Stimulated activated CD4-positive, alpha-beta T cell treated with anti-CD3 and anti-CD28 coated beads, Interleukin-12 subunit alpha, Interleukin-12 subunit beta, amount 100 ng/mL, for 48 hours (primary cell): ENCODE measurements at places on chromosomes 12 and 14.

- DNase-seq: no peak
Observed at GRCh38 chr14:61609191-61609843, 86.0 kb upstream of the HIF1A start.

DNA sequence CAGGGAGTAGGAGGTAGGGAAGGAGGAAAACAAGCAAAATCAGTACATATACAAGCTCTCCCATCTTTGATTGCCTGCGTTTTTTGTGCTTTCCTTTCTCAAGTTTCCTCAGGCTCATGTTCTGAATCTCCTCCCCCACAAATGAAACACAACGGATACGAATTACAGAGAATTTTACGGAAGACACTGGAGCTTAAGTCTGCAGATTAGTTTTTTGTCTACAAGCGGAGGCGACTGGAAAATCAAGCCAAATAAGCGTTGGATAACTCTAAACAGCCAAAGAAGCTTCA, 612 bp downstream of the WBP11 start:
- DNase-seq: no peak

DNA sequence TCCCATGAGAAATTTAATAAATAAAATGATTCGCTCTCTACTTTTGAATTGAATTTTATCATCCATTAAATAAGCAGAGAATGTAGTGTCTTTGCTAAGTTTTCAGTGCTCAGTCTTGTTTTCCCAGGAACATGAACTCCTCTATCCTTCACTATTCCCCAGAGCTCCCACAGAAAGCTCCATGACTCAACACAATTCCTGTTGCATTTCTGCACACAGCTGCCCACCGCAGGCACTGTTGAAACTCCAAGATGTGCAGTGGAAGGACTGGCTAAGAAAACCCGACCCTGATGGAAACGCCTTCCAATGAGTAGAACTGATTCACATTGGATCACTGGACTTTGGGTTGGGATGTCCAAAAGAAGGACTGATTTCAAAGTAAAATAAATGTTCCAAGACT, 202.4 kb upstream of the AMIGO2 start:
- DNase-seq: no peak

GRCh38 chr12:92927436-92928281, 1.4 kb downstream of the EEA1 start:
- no peak for DNase-seq

DNA sequence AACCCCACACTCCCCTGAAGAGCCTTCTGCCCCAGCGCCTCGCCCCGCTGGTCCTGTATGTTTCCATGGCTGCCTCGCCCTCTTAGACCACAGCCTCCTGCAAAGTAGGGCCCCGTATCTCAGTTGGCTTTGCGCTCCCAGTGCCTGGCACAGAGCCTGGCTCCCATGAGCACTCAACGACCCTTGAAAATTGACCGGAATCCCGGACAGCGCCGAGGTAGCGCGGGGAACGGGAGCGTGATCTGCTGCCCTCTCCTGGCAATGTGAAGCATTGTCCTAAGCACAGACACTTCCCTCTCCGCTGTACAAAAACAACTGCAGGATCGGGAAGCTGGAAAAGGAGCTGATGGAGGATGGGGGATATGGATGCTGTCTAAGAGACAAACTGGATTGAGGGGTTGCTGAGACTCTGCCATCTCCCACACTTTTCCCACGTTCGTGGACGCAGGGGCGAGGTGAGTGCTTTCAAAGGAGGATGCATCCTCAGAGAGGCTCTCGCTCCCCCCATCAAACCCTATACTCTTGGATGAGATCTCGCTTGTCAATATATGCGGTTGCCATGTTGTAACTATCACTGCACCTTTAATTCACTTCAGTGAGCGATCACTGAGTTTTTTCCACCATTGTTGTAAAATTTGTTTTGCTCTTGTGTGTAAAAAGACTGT, 10.7 kb upstream of the FKBP4 start:
- DNase-seq: peak; percentile 27

- DNase-seq: no peak
Observed at GRCh38 chr12:110514363-110514762, 12.2 kb downstream of the RAD9B start.

DNA sequence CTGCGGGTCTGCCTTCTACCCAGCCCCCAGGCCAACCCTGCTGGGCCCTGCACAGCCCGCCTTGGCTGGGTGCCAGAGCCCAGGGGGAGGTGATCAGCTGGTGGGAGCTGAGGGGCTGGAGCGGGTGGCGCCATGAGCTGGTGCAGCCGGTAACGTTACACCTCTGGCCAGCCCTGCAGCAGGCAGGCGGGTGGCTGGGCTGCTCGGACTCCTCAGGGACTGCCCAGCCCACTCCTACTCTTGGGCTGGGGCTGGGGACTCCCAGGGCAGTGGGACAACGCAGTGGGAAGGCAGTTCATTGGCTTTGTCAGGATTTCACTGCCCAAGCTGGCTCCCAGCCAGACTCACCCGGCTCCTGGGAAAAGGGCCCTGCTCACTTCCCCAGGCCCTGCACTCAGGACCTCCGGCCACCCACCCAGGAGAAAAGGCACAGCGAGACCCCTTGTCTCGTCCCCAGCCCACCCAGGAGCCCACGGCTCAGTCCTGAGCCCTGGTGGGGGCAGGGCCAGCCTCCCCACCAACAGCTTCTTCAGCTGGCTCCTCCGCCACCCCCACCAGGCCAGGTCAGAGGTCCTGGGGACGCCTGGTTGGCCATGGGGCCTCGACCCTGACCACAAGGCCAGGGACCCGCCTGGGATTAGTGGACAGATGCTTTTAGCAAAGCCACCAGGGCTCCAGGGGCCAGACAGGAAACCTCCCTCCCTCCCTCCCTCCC, 1.0 kb downstream of the PGF start:
- DNase-seq: no peak

GRCh38 chr12:57579677-57580465, 11.1 kb upstream of the PIP4K2C start:
- no peak for DNase-seq

DNA sequence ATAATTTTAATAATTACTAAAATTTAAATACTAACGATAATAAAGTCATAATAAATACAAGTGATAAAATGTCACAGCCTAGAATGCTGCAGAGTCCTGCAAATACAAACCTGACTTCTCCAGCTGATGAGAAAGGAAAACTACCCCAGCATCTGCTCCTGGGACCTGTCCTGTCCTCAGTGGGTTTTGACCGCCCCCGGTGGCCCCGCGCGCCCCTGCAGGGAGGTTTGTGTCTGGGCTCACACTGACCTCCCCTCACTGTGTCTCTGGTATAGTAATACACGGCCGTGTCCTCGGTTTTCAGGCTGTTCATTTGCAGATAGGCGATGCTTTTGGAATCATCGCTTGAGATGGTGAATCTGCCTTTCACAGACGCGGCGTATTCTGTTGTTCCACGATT, 1139.4 kb downstream of the TMEM121 start:
- DNase-seq: no peak

GRCh38 chr14:32662211-32662610, 276.5 kb upstream of the NPAS3 start:
- DNase-seq: no peak

- no peak for DNase-seq
Observed at GRCh38 chr12:40921563-40922163, 229.4 kb downstream of the CNTN1 start.

DNA sequence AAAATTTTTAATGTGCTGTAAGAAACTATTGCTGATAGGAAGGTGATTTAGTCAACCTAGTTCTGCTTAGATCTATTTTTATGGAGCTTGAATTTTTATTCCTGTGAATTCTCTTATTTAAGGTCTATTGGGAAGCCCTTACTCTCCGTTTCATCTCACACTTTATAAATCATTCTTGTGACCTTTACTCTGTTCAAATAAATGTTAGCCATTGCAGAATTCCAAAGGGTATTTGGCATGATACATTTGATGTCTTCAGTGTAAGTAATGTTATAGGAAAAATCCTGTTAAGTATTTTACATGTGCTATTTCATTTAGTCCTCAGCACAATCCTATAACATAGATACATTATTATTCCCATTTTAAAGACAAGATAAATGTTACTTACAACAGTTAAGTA, 12.5 kb downstream of the PTPRQ start:
- no peak for DNase-seq

GRCh38 chr14:72645706-72646105, 248.2 kb downstream of the DPF3 start:
- DNase-seq: no peak

- no peak for DNase-seq
Observed at GRCh38 chr12:86683568-86684304, 427.5 kb upstream of the MGAT4C start.

- no peak for DNase-seq
Observed at GRCh38 chr12:88546226-88546625, 34.0 kb downstream of the KITLG start.

DNA sequence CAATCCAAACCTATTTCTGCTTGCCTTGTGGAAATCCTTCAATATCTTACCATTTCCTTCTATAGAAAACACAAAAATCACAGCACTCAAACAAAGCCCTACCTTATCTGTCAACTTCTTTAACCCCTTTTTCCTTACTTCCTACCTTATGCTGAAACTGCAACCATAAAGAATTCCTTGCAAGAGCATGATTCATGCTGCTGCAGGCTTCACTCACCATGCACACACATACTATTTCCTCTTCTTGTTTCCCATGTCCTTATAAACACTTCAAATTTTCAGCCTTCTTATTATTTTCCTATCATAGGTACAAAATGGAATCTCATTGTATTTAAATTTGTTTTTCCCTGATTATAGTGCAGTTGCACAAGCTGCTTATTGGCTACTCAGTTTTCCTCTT, 23.3 kb downstream of the LMNTD1 start:
- no peak for DNase-seq

- peak; percentile 28 for DNase-seq
Observed at GRCh38 chr12:11719678-11720099, 70.2 kb downstream of the ETV6 start.

GRCh38 chr12:113019025-113019424, 37.5 kb upstream of the DTX1 start:
- no peak for DNase-seq
